ENCODE measurements at places on chromosomes 5 and 9.

DNA sequence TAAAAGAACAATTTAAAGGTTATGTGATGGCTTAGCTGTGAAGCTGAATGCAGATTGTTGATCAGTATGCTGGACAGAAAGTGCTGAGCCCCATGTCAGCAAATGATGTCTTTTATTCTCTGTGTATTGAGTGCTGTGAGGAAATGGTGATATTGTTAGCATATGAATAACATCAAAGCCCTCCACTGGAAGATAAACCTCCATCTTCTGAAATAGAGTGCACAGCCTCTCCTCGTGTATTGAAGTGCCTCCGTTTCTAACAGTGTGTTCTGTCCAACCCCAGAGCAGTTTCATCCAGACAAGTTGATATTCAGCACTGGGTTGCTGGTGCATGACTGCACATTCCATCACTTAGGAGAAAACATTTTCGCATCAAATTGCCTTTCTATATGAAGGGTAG, 242.9 kb downstream of the CSNK1G3 start:
- peak; percentile 13 for DNase-seq

- DNase-seq = no peak
Observed at GRCh38 chr9:16721972-16722371, 148.5 kb downstream of the BNC2 start.

DNA sequence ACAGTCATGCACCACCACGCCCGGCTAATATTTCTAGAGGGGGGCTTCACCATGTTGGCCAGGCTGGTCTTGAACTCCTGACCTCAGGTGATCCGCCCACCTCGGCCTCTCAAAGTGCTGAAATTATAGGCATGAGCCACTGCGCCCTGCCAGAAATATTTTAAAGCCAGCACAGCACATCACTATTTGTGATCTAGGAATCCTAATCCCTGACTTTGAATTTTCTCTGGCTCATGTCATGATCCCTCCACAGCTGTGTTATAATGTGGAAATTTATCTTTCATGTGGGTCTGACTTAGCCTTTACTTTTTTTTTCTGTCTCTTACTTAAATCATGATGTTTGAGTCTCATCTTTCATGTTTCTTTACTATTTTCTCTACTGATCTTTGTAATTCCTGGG, 18.7 kb upstream of the ITGA1 start:
- DNase-seq = no peak

DNA sequence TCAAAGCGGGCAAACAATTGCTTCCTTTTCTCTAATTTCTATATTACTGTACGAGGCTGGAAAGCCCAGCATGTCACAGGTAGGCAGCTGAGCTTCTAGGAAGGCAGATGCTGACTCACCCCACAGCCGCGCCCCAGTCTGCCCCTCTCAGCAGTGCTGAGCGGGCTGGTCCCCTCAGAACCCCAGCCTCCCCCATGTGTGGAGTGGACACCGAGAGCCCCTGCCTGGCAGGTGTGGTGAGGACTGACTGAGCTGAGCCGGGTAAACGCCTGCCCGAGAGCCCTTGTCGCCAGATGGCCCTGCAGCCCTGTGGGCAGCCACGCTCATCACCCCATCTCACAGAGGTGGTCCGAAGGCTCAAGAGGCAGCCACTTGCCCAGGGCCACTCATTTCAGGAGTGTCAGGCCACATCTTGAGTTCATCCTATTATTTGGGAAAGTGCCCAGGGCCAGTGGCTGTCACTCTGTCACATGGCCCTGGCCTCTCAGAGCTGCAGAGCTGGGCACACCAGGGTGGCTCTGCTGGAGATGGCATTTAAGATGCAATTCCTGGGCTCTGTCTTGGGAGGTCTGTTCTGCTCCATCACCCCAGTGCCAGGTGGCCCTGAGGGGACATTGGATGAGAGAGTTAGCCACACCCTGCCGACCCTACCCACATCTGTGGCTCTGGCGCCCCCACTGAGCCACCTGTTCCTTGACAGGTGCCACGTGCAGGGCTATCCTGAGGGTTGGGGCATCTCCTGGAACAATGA, 12.4 kb downstream of the CARD19 start:
- no peak for DNase-seq

- DNase-seq = no peak
Observed at GRCh38 chr5:123921193-123921592, 409.2 kb downstream of the CSNK1G3 start.

DNA sequence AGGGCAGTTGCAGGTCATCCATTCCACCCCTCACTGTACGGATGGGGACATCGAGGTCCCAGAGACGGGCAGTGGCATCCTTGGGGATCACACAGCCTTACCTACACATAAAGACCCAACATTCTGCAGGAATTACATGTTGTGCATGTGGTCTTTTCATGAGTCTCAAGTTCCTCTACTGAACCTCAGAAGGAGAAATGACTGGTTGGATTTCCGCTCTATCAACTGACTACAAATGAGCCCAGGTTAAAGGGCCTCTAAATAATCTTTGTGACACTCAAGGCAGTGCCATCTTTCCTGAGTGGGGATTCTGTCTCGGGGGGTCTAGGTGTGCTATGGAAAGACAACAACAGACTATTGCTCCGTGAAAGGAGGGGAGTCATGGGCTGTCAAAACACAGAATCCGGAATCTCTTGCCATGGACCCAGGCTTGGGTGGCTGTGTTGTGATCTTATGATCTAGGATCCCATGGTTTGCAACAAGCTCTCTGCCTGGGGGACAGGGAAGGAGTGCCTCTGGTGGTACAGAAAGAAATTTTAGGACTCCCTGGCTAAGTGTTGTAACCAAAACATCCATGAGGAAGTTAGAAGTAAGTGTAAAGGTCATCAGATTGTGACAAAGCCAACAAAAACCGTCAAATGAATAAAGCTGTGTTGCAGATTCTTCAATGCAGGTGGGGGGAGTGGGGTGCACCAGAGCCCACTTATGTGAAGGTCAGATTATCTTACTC, 1.9 kb upstream of the SLC31A2 start:
- DNase-seq = no peak

DNA sequence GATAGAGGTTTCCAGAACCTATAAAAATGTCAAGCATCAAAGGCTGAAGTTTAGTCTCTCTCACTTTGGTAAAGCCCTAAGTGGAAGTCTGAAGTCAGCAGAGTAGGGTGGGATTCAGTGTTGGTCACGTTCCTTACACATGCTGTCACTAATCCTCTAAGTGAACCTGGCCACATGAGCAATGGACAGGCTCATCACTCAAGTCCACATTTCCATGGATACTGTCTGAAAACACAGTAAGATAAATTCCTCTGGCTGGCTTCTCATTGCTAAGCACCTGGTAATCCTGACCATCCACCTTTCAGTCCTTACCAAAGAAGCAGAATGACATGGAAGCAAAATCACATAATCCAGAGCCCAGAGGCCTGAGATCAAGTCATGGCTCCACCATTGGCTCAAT, 43.8 kb downstream of the GNA14 start:
- no peak for DNase-seq

GRCh38 chr5:134874831-134875655, 872 bp downstream of the TXNDC15 start:
- DNase-seq = peak; percentile 45

DNA sequence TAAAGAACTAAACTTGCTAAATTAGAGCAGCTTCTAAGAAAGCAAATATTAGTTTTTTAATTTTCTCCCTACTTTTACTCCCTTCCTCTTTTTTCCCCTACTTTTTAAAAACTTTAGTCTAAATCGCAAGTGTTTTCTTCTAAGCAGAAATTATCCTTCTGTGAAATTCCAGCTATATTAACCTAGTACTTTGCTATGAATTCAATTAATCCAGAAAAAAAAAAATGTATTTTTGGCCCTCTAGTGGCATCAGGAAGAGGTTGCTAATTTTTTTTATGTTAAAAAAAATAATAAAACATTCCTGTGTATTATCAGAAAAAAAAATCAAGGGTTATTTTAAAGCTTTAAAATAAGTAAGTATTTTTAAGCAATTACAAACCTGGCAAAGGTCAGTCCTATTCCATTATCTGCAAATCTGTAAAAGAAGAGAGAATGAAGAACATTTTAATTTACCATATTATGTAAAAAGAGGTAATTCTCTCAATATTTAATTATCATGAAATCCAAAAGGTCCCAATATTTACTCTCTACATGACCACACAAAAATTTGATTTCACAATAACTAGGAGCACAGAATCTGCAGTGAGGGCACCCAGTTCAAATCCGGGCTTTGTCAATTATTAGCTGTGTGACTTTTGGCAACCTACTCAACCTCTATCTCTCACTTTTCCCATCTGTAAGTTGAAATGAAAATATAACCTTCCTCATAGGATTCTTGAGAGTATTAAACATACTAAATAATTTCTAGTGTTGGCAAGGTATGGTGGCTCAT, 52.0 kb downstream of the CEMIP2 start:
- no peak for DNase-seq

DNA sequence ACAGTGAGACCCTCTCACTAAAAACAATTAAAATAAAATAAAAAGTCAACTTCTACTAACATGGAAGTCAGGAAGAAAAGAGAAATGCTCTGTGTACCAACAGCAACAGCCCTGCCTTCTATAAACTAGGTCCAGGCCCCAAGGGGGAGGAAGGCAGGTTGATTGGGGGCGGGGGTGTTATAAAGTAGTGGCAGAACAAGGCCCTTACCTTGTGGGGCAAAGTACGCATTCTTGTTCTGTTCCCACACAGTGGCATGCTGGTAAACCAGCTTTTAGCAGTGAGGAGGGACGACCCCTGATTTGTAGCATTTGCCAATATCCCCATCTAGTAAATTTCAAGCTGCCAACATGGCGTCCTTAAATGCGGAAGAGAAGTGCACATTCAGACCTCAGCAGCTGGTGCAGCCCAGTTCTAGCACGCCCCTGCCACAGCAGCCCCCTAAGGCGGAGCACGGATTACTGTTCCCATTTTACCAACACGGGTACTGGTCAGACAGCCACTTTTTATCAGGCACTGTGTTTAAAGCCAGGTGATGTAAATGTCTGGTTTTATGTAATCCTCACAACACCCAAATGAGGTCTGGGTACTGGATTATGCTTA, 69.5 kb downstream of the GTF3C4 start:
- no peak for DNase-seq

DNA sequence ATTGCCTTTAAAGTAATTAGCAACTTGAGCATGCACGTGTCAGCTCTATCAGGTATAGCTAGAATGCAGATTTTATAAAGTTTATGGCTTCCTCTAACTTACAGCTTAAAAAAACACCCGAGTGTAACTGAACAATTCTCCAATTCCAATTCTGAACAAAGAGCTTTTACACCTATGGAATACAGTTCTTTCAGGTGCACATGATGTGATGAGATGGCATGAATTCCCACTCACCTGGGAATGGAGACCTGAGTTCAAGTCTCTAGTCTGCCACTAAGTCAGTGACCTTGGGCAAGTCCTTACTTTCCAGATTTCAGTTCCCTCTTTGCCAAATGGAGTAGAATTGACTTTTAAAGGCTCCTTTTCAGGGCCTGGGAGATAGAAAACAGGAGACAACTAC, 1.8 kb downstream of the ZFAND5 start:
- DNase-seq = peak; percentile 15

DNA sequence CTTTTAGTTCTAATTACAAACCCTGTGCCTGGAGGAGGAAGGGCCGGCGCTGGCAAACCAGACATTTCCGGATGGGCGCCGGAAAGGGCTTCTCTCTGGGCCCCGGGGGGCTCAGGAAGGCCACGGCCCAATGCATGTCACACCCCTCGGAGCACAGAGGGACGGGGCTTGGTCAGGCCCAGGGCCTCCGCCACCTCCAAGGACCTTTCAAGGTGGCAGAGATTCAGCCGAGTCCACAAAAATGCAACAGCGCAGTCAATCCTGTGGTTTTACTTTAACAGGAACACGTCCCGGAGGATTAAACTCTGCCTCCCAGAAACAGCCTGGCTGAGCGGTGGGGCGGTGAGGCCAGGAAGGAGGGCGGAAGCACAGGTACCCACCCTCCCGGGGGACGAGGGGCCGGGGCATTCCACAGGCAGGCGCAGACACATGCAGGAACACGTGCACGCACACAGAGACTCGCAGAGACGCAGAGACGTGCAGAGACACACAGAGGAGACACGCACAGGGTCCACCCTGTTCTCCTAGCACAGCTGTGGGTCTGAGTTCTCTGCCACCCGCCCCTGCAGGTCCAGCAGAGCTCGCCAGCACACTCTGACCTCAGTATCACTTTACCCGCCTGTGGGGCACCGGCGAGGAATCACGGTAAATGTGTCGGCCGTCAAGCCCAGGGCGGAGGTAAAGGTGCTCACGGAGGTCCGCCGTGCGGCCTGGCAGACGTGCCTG, 23.0 kb downstream of the SLC9A3 start:
- no peak for DNase-seq

DNA sequence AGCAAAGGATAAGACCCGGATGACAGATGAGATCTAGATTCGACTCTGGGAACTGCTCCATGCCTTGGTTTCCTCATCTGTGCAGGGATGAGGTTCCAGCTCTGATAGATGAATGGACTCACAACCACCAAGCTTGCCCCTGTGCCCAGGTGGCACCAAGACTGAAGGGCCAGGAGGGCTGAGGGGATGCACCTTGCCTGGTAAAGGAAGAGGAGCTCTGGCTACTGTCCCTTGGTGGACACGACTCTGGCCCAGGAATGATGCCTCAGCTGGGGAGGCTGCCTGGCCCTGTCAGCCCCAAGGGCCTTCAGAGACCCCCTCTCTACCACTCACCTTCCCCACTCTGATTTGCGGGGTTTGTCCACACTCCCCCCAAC, 24.9 kb upstream of the ANXA6 start:
- DNase-seq = no peak

GRCh38 chr5:67156976-67157583, 39.5 kb downstream of the CD180 start:
- DNase-seq = no peak

GRCh38 chr5:111639912-111640311, 117.1 kb downstream of the NREP start:
- DNase-seq = no peak

- DNase-seq = no peak
Observed at GRCh38 chr9:7075154-7075553, 317.4 kb downstream of the KDM4C start.

- no peak for DNase-seq
Observed at GRCh38 chr5:140202078-140202477, 27.1 kb downstream of the CYSTM1 start.

- DNase-seq = no peak
Observed at GRCh38 chr5:83551821-83552220, 80.3 kb downstream of the VCAN start.

All from left renal cortex interstitium (tissue), 4 donors.